ENCODE measurements at places on chromosomes 12 and 14. TPM values are rescaled to one million over a fixed set of nuclear protein-coding genes. Genes with fewer than 3 reads are reported as not detected.

HOXC9 gene
- total RNA-seq: 0.13 TPM

CMA1 gene
- total RNA-seq: not detected

DNA sequence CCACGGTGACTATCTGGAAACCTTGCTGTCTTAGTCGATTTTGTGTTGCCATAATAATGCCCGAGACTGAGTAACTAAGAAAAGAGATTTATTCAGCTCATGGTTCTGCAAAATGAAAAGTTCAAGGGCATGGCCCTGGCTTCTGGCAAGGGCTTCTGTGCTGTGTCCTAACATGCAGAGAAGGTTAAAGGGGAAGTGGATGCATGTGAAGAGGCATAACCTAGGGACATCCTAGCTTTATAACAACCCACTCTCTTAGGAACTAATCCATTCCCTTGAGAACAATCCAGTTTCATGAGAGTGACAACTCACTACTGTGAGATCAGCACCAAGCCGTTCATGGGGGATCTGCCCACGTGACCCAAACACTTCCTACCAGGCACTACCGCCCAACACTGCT lies 11.5 kb downstream of the FLVCR2 start:
- no peak for DNase-seq

SLC25A47 gene
- not detected for total RNA-seq

DNA sequence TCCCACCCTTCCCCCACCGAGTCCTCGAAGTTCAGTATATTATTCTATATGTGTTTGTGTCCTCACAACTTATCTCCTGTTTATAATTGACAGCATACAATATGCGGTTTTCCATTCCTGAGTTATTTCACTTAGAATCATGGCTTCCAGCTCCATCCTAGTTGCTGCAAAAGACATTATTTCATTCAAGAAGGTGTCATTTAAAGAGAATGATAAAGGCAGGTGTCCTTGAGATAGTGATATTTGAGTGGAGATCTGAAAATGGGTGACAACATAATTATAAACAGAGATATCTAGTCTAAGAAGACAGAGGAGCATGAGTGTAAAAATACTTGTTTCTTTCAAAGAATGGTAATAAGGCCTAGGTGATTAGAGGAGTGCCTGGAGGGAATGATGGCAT lies 876.8 kb downstream of the SLC6A15 start:
- DNase-seq: no peak

GRCh38 chr12:50641566-50641965 lies 122.3 kb upstream of the ATF1 start:
- no peak for DNase-seq

P2RX2 gene
- total RNA-seq: not detected

- no peak for DNase-seq
These were observed 97.2 kb upstream of the SFSWAP start for GRCh38 chr12:131613678-131614077.

GRCh38 chr12:8033153-8034044 lies 883 bp downstream of the FOXJ2 start:
- peak; percentile 50 for DNase-seq

DNA sequence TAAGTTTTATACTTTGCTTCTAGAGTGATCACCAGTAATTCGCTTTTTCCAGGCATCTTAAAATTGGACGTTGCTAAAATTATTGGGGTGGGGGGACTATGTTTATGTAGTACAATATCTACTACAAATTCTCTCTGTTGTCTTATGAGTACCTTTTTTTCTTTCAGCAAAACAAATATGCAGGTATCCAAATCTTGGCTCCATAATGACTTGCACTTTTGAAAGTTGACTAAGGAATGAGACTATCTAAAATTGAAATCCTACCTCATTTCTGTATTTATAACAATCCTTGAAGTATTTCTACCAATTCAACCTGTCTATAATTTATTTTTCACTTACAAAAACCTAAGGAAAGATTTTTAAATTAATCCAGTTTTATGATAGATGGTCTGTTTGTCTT lies 2.4 kb downstream of the DYNC1H1 start:
- no peak for DNase-seq

RBMS2 gene
- 52.4 TPM for total RNA-seq

GRCh38 chr12:52805000-52805399 lies 8.9 kb downstream of the KRT4 start:
- DNase-seq: no peak

DNA sequence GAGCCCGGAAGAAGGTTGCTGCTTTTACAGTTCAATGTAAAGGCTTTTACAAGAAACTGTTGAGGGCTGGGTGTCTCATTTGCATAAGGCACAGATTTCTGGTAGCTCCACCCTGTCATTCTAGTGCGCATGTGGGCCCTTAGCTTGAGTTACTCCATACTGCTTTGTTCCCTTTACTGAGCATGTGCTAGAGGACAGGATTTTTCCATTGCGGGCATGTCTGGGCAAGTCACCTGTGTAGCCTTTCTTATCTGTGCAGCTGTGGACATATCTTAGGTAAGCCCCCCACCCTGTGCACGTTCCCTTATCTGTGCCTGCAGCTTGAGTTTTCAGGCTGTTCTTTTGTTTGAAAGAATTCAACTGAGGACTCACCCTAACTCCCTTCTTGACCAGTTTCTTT lies 56.2 kb upstream of the ARHGAP5 start:
- no peak for DNase-seq

GRCh38 chr12:67630373-67631088 lies 18.0 kb upstream of the DYRK2 start:
- peak; percentile 72 for DNase-seq

DNA sequence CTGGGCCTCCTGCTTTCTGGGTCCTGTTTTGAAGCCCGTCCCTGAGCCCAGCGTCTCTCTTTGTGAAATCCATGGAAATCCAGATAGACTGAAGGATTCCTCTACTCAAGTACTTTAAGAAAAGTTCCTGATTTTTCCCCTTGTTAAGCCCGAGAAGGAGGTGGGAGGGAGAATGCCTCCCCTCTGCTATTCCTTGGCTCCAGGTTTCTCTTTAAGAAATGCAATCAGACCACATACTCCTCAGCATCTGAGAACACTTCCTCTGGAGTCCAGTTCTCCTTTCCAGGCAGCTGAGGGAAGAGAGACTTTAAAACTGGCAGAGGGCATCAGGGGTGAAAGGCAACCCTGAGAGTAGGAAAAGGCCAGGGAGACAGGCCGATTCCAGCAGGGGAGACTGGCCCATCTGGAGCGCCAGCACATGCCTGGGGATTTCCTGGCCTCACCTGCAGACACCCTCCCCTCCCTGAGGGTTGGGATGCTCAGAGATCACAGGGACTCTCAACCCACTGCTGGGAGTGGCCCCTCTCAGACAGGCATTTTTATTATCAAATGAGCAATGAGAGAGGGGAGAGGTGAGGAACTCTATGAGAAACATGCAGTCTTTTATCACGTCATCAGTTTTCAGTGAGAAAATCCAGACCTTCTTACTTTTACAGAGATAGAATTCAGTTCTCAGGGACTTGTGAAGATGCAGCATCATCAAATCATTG lies 2.0 kb upstream of the EMP1 start:
- DNase-seq: no peak

DNA sequence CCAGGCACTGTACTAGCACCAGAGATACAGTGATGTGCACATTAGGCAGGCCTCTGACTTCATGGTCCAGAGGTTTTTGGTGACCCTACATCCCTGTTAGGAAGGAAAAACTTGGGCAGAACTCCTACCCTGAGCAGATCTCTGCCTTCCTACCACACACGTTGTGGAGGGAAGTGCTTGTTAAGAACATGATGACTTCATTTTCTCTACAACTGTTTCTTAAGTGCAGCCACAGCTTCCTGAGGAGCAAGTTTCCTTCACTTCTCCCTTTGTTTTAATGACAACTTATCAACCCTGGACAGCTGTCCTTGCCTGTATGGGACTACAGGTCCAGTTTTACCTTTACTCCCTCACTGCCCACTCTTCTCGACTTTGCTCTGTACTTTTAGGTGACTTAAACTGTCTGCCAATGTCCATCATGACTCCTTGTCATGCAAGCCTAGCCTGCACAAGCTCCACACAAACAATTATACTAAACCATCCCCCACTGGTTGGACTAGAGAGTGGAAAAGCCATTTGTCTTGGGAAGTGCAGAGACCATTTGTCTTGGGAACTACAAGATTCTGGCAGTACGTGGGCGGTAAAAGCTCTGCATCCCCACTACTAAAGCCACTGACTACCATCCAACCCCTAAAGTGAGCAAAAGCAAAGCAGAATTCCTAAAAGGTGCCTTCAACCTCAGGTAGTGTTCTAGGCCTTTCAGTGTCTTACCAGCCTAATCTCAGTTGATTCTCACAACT lies 359.8 kb downstream of the EGLN3 start:
- DNase-seq: no peak

GRCh38 chr12:93322784-93323183 lies 54.9 kb upstream of the NUDT4 start:
- DNase-seq: peak; percentile 61

NPFF gene
- not detected for total RNA-seq

CCDC175 gene
- total RNA-seq: not detected

GRCh38 chr14:23181453-23181852 lies 2.0 kb downstream of the SLC7A8 start:
- DNase-seq: no peak

DNA sequence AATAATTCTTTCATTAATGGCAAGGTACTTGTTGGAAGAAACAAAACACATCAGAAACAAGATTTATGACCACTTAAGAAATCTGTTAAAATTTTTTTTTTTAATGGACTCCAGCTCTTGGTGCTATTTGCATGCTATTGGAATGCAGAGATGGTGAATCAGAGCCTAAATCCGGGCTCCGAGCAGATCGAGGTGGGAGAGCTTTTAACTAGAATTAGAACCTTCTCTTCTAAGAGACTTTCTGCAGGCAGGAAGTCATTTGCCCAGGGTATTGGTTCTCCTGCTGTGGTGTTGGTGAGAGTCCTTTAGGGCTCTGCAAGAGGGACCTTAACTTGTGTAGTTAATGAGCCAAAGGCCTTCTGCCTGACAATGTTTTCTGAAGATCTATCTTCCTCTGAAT lies 419.4 kb downstream of the SNAPC1 start:
- DNase-seq: no peak

GRCh38 chr14:95156161-95157047 lies 925 bp downstream of the DICER1 start:
- no peak for DNase-seq

WASHC3 gene
- 47.8 TPM for total RNA-seq

DNA sequence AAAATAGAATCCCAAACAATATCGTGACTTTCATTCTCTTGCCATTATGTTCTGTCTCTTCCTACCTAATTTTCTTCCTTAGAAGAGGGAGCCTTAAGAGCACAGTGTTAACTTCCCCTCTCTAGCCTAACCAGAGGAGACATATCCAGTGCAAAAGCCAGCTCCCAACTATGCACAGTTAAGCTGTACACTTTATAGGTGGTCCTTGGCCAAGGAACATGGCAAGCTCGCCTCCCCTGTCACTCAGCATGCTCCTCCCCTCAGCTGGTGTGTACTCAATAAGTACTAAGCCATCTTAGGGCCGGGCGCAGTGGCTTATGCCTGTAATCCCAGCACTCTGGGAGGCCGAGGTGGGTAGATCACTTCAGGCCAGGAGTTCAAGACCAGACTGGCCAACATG lies 255.1 kb upstream of the TMPO start:
- DNase-seq: no peak

OR2AP1 gene
- not detected for total RNA-seq

PIWIL1 gene
- not detected for total RNA-seq

SELPLG gene
- 0.26 TPM for total RNA-seq

SLCO1B3 gene
- total RNA-seq: not detected

DNA sequence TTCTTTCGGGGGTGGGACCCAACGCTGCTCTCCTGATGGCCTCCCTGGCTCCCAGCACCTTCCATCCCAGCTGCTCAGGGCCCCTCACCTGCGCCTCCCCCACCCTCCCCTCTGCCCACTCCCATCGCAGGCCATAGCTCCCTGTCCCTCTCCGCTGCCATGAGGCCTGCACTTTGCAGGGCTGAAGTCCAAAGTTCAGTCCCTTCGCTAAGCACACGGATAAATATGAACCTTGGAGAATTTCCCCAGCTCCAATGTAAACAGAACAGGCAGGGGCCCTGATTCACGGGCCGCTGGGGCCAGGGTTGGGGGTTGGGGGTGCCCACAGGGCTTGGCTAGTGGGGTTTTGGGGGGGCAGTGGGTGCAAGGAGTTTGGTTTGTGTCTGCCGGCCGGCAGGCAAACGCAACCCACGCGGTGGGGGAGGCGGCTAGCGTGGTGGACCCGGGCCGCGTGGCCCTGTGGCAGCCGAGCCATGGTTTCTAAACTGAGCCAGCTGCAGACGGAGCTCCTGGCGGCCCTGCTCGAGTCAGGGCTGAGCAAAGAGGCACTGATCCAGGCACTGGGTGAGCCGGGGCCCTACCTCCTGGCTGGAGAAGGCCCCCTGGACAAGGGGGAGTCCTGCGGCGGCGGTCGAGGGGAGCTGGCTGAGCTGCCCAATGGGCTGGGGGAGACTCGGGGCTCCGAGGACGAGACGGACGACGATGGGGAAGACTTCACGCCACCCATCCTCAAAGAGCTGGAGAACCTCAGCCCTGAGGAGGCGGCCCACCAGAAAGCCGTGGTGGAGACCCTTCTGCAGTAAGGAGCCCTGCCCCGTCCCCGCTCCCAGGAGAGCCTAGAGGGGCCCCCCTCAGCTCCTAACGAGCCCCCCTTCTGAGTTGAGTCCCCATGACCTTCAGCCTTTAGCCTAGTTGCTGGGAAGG lies at the start of gene HNF1A:
TSS of gene HNF1A (plus strand) at position 248 of the 924 bp plus-strand sequence. CDS start at position 474, 226 bp downstream.
- DNase-seq: no peak

SLC6A15 gene
- total RNA-seq: 7.7 TPM

DNA sequence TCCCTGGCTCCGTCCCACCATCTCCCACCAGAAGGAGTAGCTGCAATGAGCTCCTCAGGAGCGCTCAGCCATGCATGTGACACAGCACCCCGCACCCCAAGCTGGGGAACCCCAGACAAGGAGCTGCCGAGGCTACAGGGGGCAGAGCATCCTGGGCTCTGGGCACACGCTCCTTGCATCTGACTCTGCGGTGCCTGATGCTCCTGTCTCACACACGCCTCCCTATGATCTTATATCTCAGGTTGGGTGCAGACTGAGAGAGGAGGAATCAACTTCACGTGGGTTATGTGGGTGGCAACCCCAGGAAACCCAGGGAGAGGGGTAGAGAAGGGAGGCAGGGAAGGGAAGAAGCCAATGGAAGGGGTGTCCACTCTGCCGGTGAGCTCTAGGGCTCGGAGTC lies 60.0 kb downstream of the CCNK start:
- no peak for DNase-seq

ZBTB42 gene
- total RNA-seq: 5.4 TPM

SOAT2 gene
- total RNA-seq: not detected

GRCh38 chr14:74979029-74979428 lies 23.6 kb upstream of the PGF start:
- DNase-seq: no peak

DNA sequence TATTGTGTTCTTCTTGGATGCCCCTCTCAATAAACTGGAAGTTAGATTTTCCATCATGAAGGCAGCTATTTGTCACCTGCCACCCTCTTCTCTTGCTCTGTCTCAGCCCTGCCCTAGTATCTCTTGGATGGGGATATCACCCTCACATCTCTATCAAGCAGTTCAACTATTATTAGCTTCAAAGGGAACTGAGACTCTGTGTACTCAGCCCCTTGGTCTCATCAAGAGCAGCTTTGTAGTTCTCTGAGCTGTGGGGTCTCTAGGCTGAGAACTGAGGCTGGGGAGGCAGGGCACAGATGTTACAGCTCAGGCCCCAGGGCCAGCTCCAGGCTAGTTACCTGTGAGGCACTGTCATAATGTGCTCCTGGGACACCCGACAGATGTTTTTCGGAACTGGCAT lies 130.3 kb downstream of the DAD1 start:
- no peak for DNase-seq

- DNase-seq: no peak
These were observed 28.4 kb upstream of the PTPRR start for GRCh38 chr12:70948976-70949336.

GRCh38 chr12:108724054-108724889 lies 7.0 kb downstream of the CORO1C start:
- DNase-seq: no peak

- DNase-seq: no peak
These were observed 95.5 kb upstream of the TMPO start for GRCh38 chr12:98419795-98420404.

Measured in dermis microvascular lymphatic vessel endothelial cell (primary cell).